GDM1 (cell line): ENCODE measurements at places on chromosomes 5 and 9.

DNA sequence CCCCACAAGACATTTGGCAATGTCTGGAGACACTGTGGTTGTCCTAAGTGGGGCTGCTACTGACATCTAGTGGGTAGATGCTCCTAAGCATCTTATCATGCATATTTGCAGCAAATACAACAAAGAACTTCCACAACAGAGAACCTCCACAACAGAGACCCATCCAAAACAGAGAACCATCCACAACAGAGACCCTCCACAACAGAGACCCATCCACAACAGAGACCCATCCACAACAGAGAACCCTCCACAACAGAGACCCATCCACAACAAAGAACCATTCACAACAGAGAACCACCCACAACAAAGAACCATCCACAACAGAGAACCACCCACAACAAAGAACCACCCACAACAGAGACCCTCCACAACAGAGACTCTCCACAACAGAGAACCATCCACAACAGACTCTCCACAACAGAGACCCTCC, 32.8 kb downstream of the ARPC5L start:
- peak; percentile 15 for DNase-seq

- no peak for DNase-seq
These were observed 318.3 kb downstream of the CHSY3 start for GRCh38 chr5:130222573-130222972.

DNA sequence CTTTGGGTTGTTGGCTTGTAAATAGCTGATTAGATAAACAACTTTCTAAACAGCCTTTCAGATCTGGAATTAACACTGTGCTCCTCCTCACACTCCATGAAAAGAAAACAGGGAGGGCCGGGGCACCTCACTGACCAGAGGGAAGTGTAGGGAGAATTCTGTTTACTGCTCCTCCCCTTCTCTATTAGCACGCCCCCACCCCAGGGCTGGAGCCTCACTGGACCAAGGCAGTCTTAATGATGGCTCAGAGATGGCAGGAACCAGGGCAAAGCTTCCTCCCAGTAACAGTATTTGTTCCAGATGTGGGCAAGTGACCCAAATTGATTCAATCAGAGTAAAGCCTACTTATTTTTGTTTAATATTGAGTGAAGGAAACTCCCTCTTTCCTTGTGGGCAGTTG, 256.6 kb downstream of the MSX2 start:
- DNase-seq: no peak

DNA sequence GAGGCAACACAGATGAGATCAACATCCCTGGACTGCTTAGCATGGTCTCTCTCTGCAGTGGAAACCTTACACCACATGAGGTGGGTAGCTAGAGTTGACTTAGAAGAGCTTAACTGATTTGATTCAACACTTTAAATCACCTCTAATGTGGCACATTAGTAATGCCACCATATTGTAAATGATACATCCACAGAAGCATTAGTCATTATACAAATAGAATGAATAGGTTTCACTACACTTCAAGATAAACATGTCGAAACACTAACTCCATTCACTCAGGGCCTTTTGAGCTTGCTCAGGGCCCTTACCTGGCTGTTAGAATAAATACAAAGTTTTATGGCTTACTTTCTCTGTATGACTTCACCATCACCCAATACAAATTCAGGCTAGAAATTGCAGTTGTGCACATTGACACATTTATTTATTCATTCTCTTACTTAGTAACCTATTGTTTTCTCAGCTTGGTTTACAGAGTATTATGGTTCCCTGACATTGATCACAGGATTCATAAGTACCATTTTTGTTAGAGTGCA, 9.3 kb upstream of the SMAD5 start:
- no peak for DNase-seq

- DNase-seq: peak; percentile 4
These were observed 1740.9 kb upstream of the CDH9 start for GRCh38 chr5:28779161-28779754.

DNA sequence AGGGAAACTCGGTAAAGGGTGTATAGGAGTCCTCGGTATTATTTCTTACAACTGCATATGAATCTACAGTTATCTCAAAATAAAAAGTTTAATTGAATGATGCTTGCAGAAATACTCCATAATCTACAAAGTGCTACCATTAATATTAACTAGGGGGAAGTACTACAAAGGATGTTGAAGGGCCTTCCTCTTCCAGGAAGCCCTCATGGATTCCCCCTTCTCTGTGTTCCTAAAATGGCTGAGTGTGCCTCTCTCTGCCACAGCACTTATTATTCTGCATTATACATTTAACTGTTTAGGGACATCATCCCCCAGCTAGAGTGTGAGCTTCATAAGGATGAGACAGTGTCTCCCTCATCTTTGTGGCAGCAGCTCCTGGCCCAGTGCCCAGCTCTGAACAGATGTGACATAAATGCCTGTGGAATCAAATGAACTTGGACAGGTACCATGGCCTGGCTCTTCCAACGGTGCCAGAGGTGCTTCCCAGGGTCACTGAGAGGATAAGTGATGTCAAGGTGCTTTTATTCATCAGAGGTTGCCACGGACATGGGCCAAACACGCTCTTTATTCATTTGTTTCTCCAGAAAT, 99.5 kb downstream of the PAX5 start:
- no peak for DNase-seq

GRCh38 chr5:18113721-18114120, 479.5 kb downstream of the TAF11L14 start:
- peak; percentile 11 for DNase-seq

DNA sequence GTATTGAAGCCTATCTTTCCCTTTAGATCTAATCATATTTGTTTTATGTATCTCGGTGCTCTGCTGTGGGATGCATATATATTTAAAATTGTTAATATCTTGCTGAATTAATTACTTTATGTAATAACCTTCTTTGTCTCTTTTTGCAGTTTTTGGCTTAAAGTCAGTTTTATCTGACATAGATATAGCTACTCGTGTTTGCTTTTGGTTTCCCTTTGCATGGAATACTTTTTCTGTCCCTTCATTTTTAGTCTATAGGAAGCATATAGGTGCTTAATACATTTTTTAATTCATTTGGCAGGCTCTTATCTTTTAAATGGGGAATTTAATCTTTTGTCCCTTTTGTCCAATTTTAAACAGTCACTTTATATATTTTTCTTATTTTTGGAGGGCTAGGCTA, 360.6 kb upstream of the PRR16 start:
- no peak for DNase-seq

GRCh38 chr9:94017939-94018531, 62.9 kb upstream of the BARX1 start:
- DNase-seq: no peak

DNA sequence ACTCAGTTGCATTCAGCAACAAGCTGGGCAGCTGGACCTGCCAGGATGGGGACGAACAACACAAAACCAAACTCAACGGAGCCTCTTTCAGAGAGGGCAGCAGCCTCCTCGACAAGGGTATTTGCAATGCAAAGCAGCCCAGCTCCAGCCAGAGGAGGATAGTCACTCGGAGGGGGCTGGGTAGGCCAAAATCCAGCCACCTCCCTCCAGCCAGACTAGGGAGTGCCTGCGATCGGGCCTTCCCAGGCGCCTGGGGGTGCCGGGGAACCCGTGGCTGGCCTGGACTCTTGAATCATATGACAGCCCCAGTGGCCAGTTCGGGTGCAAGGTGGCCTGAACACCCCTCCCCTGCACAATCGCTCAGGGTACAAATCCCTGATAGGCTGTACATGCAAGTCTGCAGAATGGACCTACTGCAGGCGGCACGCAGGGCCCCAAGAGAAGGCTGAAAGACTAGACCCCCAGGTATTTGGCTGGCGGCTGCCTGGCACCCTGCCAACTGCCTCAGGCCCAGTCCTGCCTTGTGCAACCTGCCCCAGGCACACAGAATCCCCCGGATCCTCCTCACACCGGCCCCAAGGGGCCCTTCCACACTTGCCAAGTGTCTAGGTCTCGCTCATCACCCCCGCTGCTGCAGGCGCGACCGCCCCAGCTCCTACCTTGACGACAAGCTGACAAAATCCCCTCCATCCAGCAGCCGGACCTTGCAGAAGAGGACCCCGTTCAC, 1.3 kb downstream of the EEIG1 start:
- DNase-seq: no peak

DNA sequence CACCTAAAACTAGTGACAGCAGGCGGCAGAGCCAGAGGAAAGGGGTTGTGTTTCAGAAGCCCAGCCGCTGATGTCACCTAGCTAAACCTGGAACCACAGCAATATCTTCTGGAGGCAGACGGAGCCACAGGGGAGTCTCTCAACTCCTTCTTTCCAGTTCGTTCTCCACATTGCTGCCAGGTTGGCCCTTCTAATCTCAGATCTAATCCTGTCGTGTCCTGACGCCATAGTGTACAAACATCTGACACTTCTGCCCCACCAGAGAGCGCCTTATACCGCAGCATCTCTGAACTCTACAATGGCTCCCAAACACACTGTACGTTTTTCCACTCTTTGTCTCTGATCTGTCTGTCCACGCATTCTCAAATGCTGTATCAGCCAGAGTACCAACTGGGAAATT, 240.0 kb downstream of the SMARCA2 start:
- DNase-seq: no peak

DNA sequence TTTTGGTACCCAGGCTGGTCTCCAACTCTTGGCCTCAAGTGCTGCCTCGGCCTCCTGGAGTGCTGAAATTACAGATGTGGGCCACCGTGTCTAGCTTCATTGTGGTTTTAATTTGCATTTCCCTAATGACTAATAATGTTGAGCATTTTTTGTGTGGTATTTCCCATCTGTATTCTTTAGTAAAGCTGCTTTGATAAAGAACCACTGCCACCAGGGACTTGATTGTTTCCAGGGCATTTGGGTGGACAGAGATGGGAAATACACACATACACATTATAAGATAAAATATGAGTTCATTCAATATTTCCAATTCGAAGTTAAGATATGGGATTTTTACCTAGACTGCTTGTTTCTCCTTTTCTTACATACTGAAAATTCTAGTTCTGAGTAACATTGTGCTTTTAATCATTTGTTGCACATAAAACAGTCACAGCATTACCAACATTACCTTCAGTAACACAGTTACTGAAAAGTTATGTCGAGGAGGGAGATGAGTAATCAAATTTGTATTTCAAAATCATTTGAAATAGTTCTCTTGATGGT, 28.9 kb downstream of the HABP4 start:
- DNase-seq: no peak

- DNase-seq: peak; percentile 16
These were observed 802 bp downstream of the ITGA2 start for GRCh38 chr5:52989781-52990527.

DNA sequence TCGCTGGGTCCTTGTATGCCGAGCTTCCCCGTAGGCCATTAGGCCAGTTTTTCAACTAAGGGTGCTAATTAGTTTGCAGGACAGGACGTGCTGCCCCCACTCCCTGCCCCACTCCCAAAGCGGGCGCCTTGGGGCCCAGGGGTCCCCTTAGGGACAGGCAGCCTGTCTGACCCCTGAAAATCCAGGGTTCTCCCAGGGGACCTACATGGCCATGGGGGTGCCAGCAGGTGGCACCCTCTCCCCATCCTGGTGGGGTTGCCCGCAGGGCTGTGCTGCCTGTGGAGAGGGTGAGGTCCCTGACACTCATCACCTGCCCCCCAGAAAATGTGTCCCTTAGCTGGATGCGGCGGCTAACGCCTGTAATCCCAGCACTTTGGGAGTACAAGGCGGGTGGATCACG, 8.5 kb upstream of the CCDC187 start:
- DNase-seq: peak; percentile 58

GRCh38 chr5:118923295-118924005, 64.9 kb downstream of the DTWD2 start:
- no peak for DNase-seq

- no peak for DNase-seq
These were observed 209.3 kb downstream of the DEPDC1B start for GRCh38 chr5:60490597-60491166.

DNA sequence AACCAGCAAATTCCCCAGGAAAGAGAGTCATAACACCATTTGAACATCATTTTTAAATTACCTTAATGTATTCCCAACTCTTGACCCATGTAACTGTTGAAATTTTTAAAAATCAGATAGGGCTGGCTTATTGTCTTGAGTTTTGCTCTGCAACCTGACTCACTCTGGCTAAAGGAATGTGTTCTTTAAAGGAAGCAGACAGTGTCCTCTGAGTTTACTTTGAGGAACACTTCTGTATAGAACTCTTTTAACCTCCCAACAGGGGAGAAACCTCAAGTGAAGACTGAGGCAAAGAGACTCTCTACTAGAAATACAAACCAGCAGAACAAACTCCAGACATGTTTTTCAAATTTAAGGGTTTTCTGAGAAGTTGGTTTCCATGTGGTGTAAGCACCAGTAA, 248.9 kb downstream of the CWC27 start:
- DNase-seq: no peak

- DNase-seq: no peak
These were observed 56.5 kb downstream of the XRCC4 start for GRCh38 chr5:83133797-83134196.

- no peak for DNase-seq
These were observed 3.0 kb upstream of the SRA1 start for GRCh38 chr5:140560227-140560626.

GRCh38 chr5:126514131-126514557, 80.9 kb downstream of the ALDH7A1 start:
- no peak for DNase-seq

DNA sequence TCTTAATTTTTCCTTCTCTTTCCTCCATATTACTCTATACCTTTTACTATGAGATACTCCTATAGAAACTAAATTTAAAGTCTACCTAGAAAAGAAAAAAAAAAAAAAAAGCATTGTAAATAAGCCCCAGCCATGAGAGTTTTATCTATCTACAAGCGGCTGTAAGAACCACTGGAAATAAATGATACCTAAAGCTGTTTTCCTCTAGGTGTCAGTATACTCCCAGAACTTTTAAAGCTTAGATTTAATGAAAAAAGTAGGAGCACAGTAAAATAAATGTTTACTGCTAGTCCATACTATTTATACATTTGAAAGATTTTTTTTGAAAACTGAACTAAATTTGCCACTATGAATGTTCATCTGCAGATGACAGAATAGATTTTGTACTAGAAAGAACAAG, 26.2 kb downstream of the TYRP1 start:
- DNase-seq: no peak

DNA sequence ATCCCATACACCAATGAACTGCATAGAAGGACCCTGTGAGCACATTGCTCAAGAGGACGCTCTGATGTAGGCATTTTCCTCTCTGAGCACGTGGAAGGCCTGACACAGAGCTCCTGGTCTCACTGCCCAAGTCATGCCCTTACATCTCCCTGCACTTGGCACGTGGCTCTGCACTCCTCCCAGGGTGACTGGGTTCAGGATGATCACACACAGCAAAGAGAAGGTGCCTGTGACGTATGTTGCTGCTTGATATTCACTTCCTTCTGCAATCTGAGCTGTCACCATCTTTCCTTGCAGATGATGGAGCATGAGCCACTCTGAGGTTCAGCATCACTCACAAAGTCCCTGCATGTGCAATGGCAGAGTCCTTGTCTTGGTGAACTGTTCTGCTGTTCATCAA, 125.2 kb downstream of the FSTL4 start:
- DNase-seq: no peak
